CD4-positive, alpha-beta T cell treated with Interleukin-15 for 4 hours (primary cell): ENCODE measurements at places on chromosomes 5 and 9.

GRCh38 chr9:6553866-6554265 is 91.7 kb downstream of the GLDC start:
- no peak for DNase-seq

DNA sequence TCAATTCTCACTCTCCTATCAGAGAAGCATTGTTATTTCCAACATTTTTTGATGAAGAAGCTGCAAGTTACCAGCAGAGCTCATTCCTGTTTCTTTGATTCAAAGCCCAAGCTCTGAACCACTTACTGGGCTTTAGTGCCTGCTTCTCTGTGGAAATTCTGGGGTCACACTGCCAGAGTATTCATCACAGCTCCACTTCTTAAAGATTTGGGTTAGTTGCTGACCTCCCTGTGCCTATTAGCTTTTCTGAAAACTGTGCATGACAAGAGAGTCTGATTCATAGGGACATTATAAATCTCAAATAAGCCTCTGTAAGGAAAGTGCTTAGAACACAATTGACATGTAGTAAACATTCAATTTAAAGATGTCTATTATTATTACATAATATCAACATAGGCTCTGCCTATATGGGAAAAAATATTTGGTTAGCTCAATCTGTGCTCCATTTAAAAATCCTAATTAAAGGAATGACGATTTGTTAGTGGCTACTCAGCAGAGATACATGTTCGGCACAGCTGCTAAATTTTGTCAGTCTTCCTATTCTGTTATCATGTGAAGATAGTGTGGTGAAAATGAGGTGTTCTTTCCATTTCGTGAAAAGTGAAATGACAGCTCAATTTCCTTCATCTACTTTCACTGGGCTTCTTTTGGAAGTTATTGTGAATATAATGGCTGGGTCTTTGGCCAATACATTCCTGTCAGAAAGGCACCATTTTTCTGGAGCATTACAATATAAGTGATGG is 293.0 kb downstream of the KCTD16 start:
- no peak for DNase-seq

GRCh38 chr5:134206627-134207160 is 19.2 kb downstream of the PPP2CA start:
- DNase-seq = no peak

DNA sequence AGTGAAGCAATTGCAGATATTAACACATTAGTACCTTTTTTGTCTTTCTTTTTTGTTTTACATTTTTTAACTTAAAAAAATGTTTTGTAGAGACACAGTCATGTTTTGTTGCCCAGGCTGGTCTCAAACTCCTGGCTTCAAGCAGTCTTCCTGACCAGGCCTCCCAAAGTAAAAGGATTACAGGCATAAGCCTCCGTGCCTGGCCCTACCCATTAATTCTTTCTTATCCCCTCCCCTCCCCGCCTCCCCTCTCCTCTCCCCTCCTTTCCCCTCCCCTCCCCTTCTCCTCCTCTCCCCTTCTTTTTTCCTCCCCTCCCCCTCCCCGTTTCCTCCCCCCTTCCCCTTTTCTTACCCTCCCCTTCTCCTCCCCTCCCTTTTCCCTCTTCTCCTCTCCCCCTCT is 182.4 kb downstream of the FER start:
- no peak for DNase-seq

- DNase-seq = no peak
These were observed 68.6 kb downstream of the GDNF start for GRCh38 chr5:37771203-37771611.

GRCh38 chr5:33306758-33307157 is 134.0 kb upstream of the TARS1 start:
- DNase-seq = no peak

- no peak for DNase-seq
These were observed 154.0 kb downstream of the WDR70 start for GRCh38 chr5:37532976-37533740.

- DNase-seq = no peak
These were observed 1.2 kb downstream of the CDKN2B-AS1 start for GRCh38 chr9:21995666-21996398.

DNA sequence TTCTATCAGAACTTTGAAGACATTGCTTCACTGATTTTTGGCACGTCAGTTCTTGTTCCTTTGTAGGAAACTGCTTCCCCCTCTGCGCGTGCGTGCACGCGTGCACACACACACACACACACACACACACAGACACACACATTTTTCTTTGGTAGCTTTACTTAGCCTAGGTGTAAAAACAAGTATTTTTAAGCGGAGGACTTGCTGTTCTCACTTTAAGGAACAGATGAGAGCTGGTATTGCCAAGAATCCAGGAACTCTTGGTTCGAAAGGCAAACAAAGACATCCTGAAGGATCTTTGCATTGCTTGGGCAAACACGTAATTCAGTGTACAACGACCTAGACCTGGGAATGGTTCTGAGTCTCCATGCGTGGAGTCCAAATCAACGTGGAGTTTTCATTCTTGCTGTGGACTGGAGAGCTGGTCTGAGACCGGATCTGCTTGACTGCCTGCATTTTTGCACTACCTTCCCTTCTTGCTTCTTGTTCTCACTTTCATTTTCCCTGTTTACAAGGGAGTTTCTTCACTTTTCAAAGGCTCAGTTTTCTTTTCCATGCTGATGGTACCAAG is 8.2 kb downstream of the TMEM268 start:
- DNase-seq = no peak

DNA sequence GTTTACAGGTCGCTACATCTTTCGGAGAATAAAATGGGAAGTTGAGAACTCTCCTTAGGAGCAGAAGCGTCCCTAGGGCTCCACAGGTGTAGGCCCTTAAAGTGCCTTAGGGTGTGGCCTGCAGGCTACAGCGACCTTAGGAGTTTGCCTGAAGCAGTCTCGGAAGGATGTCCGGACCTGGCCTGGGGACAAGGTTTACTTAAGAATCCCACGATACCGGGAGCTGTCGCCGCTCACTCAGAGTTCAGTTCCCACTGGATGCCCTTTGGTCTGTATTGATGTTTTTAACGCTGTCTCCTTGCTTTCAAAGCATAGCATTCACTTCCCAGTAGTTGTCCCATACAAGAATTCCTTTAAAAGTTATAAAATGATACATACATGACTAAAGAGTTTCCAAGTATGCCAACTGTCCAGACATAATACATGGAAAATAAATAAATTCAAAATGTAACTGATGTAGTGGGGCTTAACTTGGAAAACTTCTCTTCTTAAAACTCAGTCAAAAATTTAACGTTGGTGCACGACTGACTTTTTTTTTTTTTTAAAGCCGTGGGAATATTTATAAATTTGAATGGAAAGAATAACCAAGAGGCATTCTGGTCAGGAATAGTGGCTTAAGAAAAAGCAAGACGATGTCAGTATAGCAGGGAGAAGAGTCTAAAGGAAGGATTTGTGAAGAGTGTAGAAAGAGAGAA is 848 bp downstream of the RAD50 start:
- peak; percentile 16 for DNase-seq

GRCh38 chr5:124908581-124909451 is 162.4 kb upstream of the ZNF608 start:
- no peak for DNase-seq

DNA sequence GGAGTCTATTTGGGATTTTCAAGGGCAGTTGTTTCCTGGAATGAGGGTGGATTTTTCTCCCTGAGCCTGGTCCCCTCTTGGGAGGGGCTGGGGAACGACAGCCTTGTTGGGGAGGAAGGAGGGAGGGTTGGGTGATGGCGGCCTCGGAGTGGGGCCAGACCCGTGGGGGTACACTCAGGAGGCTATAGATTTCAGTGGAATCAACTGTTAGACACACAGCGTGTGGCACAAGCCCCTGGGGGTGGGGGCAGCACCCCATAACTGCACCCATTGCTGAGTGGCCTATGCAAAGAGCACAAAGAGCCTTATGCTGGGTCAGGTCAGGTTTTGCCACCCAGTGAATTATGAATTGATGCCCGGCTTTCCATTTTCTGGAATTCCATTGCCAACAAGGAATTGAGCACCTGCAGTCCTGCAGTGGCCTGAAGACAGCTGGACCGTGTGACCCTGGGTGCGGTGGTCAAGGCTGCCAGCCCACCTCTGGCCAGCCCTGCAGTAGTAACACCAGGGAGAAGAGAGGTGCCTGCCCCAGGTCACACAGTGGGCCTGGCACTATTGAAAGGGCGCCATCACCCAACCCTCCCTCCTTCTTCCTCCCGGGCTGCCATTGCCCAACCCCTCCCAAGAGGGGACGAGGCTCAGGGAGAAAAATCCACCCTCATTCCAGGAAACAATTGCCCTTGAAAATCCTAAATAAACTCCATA is 8.4 kb downstream of the MYMK start:
- no peak for DNase-seq

- no peak for DNase-seq
These were observed 11.7 kb upstream of the IRF1 start for GRCh38 chr5:132501961-132502931.

DNA sequence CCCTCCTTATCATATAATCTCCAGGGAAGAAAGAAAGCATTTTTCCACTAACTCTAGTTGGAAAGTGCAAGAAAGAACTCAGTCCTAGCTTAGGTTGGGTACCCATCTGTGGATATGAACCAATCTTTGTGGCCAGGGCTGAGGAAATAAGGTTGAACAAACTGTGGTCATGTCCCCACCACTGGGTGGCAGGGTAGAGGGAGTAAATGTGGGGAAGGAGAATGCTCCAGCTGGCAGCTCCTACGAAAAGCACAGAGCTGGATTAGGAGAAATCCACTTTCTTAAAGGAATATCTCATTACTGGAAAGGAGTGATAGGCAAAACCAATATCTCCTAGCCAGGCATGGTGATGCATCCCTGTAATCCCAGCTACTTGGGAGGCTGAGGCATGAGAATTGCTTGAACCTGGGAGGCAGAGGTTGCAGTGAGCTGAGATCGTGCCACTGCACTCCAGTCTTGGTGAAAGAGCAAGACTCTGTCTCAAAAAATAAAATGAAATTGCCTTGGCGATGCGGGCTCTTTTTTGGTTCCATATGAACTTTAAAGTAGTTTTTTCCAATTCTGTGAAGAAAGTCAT is 175.1 kb downstream of the CCDC192 start:
- no peak for DNase-seq

DNA sequence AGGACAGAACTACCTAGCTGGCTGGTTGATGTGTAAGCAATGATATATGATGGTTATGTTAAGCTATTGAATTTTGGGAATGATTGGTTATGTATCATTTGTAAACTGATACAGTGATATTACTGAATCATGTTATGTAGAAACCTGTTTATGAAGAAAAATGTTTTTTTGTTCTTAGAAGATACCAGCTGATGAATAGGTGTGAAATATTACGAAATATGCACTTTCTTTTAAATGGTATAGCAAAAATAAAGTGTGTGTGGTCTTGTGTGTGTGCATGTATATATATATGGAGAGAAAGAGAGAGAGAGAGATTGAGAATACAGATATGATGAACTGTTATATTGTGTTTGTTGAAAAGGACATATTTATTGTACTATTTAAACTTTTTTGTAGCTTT is 164.1 kb downstream of the WDR70 start:
- DNase-seq = no peak

GRCh38 chr9:79334001-79334400 is 237.8 kb upstream of the TLE4 start:
- no peak for DNase-seq

- no peak for DNase-seq
These were observed 424.2 kb downstream of the IRX1 start for GRCh38 chr5:4019841-4020240.
